ENCODE measurements at places on chromosomes 2 and 18. TPM values are rescaled to one million over a fixed set of nuclear protein-coding genes. Genes with fewer than 3 reads are reported as not detected.

GALNT5 gene
- polyA plus RNA-seq = 39.3 TPM

GALNT3 gene
- polyA plus RNA-seq = 0.05 TPM

RGPD8 gene
- 0.08 TPM for polyA plus RNA-seq

GCG gene
- polyA plus RNA-seq = not detected

LIPT1 gene
- polyA plus RNA-seq = 10.5 TPM

Data from K562 (cell line).